ENCODE measurements at places on chromosomes 3 and 15.
A peak's percentile ranks its signal among the peaks of the same experiment; 100 is the strongest.

- no peak overlapping the region for H3K27ac ChIP-seq
- DNase-seq: no peak
- no peaks in the 10 kb centered on the region for H3K36me3 ChIP-seq
- H3K4me3 ChIP-seq: no peak overlapping the region
- H3K4me1 ChIP-seq: no peaks in the 10 kb centered on the region
These were observed 55.4 kb upstream of the SPTSSB start for GRCh38 chr3:161426758-161427157.

- H3K27me3 ChIP-seq: no peaks in the 10 kb centered on the region
- no peak for DNase-seq
- no peak overlapping the region for H3K4me3 ChIP-seq
- H3K27ac ChIP-seq: no peak overlapping the region
- H3K36me3 ChIP-seq: peaks cover 86% of the 10 kb centered on the region
- H3K4me1 ChIP-seq: no peaks in the 10 kb centered on the region
These were observed 45.4 kb downstream of the MAP6D1 start for GRCh38 chr3:183779896-183780465.

DNA sequence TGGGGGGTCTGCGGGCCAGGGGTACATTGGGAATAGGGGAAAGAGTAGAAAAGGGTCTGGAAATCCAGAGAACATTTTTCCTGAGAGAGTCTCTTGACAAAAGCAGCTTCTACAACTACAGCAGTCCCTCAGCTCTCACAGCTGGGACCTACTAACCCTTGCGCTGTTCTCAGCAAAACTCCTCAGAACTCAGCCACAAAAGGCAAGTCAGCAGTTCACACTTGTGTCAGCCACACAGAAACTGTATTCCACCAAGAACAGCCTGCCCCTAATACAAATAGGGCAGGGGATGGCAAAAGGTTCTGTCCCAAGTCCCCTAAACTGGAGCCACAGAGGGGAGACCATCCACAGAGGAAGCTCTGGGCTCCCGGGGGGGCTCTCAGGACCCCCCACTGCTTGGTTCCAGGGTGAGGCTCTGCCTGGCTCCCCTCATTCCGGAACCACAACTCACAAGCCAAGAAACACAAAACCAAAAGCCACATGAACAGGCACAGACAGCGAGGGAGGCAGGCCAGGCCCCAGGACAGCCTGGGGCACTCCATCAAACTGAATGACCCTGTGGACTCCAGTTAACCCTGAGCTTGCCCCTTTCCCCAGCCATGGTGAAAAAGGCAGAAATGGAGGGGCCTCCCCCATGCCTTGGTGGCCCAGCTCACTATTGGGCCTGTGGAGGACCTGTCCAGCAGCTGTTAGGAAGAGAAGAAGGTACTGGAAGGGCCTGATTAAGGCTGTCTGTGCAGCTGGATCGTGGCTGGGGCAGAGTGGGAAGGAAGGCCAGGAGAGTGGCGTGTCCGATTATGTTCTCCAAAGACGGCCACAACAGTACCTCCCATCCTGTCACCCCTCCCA lies 162.0 kb downstream of the CHSY1 start:
- no peaks in the 10 kb centered on the region for H3K27me3 ChIP-seq
- no peaks in the 10 kb centered on the region for H3K36me3 ChIP-seq
- peak overlapping the region; percentile 40 for H3K27ac ChIP-seq
- no peaks in the 10 kb centered on the region for H3K4me1 ChIP-seq
- DNase-seq: no peak

GRCh38 chr3:184289426-184289938 lies 9.6 kb upstream of the PSMD2 start:
- DNase-seq: peak; percentile 44
- H3K4me1 ChIP-seq: no peaks in the 10 kb centered on the region
- H3K36me3 ChIP-seq: no peaks in the 10 kb centered on the region
- no peak overlapping the region for H3K4me3 ChIP-seq
- H3K27me3 ChIP-seq: peaks cover 28% of the 10 kb centered on the region

GRCh38 chr3:156978481-156978961 lies 152.4 kb downstream of the LEKR1 start:
- no peaks in the 10 kb centered on the region for H3K36me3 ChIP-seq
- H3K4me1 ChIP-seq: no peaks in the 10 kb centered on the region
- DNase-seq: no peak
- peak overlapping the region; percentile 21 for H3K4me3 ChIP-seq
- H3K27me3 ChIP-seq: peaks cover 2% of the 10 kb centered on the region

DNA sequence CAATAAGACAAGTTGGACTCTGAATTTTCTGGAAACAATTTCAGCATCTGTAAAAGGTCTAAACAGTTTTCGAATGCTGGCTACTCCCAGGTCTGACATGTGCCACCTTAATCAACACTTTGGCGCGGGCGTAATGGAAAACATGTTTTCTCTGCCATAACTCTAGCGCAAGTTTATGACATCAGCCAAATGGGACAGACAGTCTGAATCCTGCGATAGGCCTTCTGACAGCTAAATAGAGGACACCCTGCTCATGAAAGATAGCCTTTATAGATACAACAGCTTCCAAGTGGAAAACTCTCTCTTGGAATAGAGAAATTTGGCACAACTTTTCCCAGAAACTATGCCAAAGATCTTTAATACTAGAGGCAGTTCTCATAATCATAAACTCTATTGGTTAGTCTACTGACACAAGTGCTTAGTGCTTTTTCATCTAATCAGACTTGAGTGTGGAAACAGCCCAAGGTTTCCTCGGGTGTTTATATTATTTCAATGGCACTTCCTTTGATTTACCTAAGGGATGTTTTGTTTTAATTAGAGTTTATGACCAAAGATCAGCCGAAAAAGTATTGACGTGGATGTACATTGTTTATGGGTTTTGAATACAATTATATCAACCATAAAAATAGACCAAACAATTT lies 120.1 kb upstream of the DPH6 start:
- peaks cover 3% of the 10 kb centered on the region for H3K27me3 ChIP-seq
- H3K4me3 ChIP-seq: no peak overlapping the region
- H3K36me3 ChIP-seq: no peaks in the 10 kb centered on the region
- H3K4me1 ChIP-seq: no peaks in the 10 kb centered on the region
- H3K27ac ChIP-seq: no peak overlapping the region

DNA sequence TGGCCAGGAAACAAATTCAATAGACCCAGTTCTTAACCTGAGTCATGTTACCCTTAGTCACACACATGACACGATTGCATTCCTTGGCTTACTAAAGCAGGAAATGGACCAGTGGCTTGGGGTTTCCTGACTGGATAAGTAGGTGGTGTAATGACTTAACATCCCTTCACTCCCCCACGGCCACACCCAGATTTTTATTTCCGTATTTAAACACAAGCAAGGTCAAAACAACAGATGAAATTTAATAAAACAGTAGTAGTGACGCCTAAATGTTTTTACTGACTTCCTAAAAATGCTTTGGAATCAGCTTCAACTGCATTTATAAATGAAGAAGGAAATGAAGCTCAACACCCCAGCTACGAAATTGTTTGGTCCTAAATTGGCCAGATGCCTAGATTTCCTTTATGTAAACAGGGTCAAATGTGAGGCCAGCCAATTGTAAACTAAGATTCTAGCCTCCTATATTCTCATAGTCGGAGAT lies 324.3 kb downstream of the CHST2 start:
- no peak for DNase-seq
- peaks cover 26% of the 10 kb centered on the region for H3K4me1 ChIP-seq
- H3K27me3 ChIP-seq: no peaks in the 10 kb centered on the region
- no peak overlapping the region for H3K27ac ChIP-seq
- H3K4me3 ChIP-seq: no peak overlapping the region
- no peaks in the 10 kb centered on the region for H3K36me3 ChIP-seq

DNA sequence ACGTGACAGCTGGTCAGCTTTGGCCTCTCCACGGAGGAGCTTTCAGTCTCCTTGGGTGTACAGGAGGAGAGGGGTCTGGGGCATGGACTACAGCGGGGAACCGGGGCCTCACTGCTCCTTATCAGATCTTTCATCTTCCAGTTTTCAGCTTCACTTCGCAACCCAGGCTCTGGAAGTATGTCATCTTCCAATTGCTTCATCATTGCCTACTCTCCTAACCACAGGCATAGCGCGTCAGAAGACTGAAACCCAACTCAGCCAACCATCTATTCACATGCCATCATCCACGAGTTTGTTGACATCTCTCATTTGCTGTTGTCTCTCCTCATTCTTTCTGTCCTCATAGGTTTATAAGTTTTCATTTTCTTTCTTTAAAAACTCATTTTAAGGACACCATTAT lies 119.5 kb downstream of the MYLK start:
- no peak for DNase-seq
- H3K4me3 ChIP-seq: no peak overlapping the region
- no peaks in the 10 kb centered on the region for H3K27me3 ChIP-seq
- no peaks in the 10 kb centered on the region for H3K36me3 ChIP-seq
- H3K27ac ChIP-seq: no peak overlapping the region
- H3K4me1 ChIP-seq: no peaks in the 10 kb centered on the region

DNA sequence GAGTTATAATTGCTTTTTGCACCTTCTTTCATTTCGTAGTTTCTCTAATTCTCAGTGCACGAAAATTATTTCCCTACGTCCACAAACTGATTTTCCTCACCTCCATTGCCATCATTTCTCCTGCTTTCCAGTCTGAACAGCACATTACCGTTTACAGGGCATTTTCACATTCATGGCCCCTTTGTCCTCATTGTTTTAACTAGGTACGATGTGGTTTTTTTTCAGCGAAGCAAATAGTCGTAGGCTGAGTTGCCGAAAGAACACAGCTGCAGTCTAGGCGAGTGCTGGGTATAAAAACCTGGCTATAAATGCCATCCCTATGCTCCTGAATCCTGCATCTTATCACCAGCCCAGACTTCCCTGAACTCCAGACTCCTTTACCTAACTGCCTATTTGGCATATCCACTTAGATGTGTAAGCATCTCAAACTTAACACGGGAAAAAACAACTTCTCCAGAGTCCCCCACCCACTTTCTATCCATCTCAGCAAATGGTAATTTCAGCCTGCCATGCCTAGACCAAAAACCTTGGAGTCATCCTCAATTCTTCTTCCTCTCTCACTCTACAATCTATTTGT lies 691 bp upstream of the FSIP1 start:
- H3K27me3 ChIP-seq: no peaks in the 10 kb centered on the region
- peak overlapping the region; percentile 83 for H3K27ac ChIP-seq
- H3K4me1 ChIP-seq: peaks cover 49% of the 10 kb centered on the region
- no peaks in the 10 kb centered on the region for H3K36me3 ChIP-seq

- DNase-seq: no peak
- H3K4me3 ChIP-seq: no peak overlapping the region
- peaks cover 14% of the 10 kb centered on the region for H3K36me3 ChIP-seq
- H3K27ac ChIP-seq: no peak overlapping the region
- no peaks in the 10 kb centered on the region for H3K27me3 ChIP-seq
These were observed 33.6 kb downstream of the PARP14 start for GRCh38 chr3:122714273-122714672.

- no peak overlapping the region for H3K27ac ChIP-seq
- H3K4me3 ChIP-seq: no peak overlapping the region
- H3K27me3 ChIP-seq: no peaks in the 10 kb centered on the region
- H3K36me3 ChIP-seq: no peaks in the 10 kb centered on the region
- H3K4me1 ChIP-seq: no peaks in the 10 kb centered on the region
- no peak for DNase-seq
These were observed 210.5 kb downstream of the CLSTN2 start for GRCh38 chr3:140145528-140145927.

- peaks cover 16% of the 10 kb centered on the region for H3K27me3 ChIP-seq
- H3K4me3 ChIP-seq: no peak within 1 kb of the TSS
- no peaks in the 10 kb centered on the region for H3K36me3 ChIP-seq
- no peak within 1 kb of the TSS for H3K27ac ChIP-seq
- DNase-seq: no peak
These were observed at the start of gene HESX1 for GRCh38 chr3:57199895-57200297. HESX1 (minus strand) TSS chr3:57199978; CDS start chr3:57199918, 60 bp downstream.

DNA sequence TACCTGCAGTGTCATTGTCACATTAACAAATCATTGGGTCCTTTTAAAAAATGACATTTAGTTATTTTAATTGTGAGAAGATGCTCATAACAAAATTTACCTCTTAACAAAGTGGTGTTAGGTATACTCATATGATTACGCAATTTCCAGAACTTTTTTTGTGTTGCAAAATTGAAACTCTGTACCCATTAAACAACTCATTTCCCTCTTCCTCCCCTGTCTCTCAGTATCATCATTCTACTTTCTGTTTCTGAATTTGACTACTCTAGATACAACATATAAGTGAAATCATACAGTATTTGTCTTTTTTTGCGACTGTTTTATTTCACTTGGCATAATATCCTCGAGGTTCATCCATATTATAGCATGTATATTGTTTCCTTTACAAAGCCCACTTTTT lies 58.7 kb upstream of the CHST2 start:
- H3K4me1 ChIP-seq: no peaks in the 10 kb centered on the region
- DNase-seq: no peak
- no peak overlapping the region for H3K27ac ChIP-seq
- no peaks in the 10 kb centered on the region for H3K27me3 ChIP-seq
- no peak overlapping the region for H3K4me3 ChIP-seq

DNA sequence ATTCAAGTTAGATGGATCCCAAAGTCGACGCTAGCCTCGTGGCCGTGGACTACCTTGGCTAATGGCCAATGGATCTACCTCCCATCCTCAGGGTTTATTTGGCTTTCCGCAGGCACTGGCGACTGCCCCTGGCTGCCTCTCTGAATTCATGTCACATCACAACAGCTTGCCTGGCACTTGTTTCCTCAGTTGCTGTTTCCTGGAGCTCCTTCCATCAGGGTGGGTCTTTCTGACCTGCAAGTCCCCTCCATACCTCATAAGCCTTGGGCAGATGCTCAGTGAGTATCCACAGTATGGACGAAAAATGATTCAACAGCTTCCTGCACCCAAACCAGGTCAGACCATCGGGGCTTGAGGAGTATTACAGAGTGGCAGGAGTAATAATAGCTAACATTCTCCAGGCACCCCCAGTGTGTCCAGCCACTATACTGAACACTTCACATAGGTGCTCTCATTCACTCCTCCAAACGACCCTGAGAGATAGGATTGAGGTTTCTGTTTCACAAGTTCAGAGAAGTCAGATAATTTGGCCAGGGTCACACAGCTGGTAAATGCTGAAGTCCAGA lies 311.5 kb downstream of the TLE3 start:
- H3K4me3 ChIP-seq: no peak overlapping the region
- H3K4me1 ChIP-seq: peaks cover 27% of the 10 kb centered on the region
- H3K27ac ChIP-seq: no peak overlapping the region
- H3K27me3 ChIP-seq: peaks cover 21% of the 10 kb centered on the region
